ENCODE measurements at places on chromosomes 16 and 17.

GRCh38 chr17:48985436-48986245 is 11.5 kb upstream of the IGF2BP1 start:
- DNase-seq: no peak

DNA sequence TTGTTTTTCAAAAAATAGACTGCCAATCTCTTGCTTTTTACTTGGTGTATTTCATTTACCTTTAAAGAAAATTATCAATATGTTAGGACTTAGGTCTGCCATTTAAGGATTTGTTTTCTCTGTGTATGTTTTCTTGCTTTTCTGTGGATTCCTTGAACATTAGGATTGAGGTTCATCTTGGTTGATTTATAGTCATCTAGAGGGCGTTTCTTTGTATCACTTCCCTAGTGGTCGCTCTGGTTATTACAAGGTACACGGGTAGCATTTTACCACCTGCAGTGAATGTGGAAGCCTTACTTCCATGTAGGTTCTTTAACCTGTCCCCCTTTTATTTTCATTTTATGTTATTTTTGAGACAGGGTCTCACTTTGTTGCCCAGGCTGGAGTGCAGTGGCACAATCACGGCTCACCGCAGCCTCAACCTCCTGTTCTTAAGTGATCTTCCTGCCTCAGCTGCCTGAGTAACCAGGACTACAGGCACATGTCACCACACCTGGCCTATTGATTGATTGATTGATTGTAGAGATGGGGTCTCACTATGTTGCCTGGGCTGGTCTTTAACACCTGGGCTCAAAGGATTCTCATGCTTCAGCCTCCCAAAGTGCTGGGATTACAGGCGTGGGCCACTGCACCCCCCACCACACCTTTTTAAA is 35.2 kb upstream of the CBX4 start:
- DNase-seq: peak; percentile 21

- no peak for DNase-seq
These were observed 30.3 kb downstream of the PIK3R5 start for GRCh38 chr17:8935191-8935590.

DNA sequence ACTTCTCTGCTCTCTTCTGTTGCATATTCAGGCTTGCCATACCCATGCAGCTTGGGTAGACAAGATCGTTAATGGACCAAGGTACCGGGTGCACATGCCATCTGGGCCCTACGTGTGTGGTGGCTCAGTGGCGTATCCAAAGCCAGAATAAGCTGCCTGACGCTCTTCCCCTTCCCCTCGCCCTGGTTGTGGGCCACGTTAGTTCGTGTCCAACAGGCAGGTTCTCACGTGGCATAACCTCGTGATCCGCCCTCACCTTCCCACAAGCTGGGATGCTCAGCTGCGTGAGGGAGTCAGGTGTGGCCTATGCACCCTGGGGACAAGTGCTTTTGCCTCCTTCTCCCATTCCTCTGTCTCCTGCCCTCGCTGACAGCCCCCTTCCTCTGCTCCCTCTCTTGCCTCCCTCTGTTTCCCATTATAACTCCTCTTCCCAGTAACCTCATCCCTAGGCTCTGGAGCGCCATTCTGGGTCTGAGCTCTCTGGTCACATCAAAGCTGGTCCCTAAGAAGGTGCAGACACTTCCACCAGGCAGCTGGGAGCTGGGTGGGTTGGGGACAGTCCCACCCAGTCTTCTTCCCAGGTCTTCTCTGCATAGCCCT is 77.6 kb downstream of the PLD6 start:
- DNase-seq: no peak

DNA sequence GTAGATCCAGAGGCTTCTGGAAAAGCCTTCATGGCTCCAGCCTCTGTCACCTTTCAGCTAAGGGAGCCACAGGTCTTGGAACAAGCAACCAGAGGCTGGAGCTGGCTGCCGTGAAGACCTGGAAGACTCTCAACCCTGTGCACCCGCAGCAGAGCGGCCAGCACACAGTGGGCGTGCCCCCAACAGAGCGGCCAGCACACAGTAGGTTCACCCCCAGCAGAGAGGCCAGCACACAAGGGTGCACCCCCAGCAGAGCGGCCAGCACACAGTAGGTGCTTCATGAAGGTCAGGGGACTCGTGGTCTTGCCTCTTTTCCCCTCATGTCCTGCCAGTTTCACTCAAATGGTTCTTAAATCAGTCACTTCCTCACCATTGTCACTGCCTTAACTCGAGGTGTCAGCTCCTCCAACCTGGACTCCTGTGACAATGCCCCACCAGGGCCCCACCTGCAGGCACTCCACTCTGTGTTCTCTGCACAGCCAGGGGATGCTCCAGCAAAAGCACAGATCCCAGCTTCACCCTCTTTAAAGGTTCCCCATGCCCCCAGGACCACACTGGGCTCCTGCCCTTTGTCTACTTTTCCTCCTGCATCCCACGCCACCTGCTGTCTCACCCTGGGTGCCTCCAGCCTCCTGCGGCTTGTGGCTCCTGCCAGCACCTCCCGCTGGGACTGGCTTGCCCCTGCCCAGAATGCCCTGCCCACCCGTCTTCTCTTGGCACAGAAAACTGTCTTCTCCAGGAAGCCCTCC is 42.4 kb upstream of the DOC2B start:
- no peak for DNase-seq

GRCh38 chr17:55314784-55315491 is 50.2 kb downstream of the HLF start:
- DNase-seq: no peak

GRCh38 chr16:27962197-27962596 is 101.3 kb downstream of the GSG1L start:
- DNase-seq: no peak

DNA sequence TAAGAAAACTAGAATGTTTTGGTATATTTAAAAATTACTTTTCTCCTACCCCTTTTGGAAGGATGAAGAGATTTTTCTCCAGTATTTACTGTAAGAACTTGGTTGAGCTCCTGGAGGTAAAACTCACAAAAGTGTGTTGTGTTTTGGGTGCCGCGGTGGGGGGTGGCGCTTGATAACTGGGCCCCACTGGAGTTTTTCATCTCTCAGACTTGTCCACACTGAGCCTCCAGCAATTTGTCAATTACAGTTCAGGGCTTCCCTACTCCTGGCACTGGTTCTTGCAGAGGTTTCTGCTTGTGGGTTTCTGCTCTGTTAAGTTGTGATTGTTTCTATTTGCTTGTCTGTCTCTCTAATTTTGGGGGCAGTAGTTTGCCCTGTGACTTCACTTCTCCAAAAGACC is 40.0 kb downstream of the WIPI1 start:
- DNase-seq: no peak

DNA sequence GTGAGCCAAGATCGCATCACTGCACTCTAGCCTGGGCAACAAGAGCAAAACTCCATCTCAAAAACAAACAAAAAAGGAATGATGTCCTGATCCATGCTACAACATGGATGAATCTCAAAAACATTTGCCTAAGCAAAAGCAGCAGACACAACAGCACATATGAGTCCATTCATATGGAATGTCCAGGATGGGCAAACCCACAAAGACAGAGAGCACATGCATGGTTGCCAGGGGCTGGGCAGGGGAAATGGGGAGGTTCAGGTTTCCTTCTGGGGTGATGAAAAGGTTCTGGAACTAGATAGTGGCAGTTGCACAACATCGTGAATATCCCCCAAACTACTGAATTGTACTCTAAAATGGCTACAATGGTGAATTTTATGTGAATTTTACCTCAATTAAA is 35.3 kb upstream of the RAI1 start:
- no peak for DNase-seq

DNA sequence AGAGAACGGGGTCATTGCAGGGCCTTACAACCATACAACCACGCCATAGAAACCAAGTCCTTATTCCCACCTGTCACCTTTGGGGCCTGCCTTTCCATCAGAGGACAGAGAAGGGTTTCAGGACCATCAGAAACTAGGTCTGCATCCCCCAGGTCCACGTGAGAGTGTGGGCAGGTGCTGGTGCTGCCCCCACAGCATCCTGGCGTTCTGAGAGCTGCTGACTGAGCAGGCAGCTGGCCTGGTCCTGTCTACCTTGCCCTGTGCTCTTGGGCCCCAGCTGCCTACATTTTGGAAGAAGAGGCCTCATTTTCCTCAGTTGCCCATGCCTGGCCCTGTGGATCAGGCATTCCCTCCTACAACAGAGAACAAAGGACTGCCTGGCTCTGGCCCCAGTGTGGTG is 21.6 kb downstream of the ZNF276 start:
- DNase-seq: no peak

DNA sequence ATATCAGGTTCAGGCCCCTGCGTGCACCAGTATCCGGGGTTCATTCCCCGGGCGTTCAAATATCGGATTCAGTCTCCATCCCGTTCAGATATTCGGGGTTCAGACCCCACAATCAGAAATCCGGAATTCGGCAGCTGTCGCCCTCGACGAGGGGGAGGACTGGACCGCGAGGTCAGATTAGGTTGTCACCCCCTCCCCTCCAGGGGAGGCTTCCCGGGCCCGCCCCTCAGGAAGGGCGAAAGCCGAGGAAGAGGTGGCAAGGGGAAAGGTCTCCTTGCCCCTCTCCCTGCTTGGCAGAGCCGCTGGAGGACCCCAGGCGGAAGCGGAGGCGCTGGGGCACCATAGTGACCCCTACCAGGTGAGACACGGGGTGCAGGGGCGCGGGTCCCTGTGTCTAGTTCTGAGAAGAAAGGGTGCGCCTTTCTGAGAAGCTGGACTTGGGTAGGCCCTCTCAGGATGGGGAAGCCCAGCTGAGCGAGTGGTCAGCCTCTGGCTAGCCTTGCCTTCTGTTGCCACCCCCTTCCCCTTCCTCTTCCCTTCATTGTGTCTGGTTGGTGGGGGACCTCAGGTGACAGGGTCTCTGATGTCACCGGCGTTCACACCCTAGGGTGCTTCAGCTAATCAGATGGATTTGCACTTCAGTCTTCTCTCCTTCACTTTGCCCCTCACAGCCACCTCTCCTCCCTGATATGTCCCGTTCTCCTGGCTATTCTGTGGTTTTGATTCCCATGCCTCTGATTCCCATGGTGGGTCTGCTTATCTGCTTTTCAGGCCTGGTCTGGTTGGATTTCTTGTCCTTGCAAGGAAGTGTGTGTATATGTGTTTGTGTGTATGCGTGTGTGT is 844 bp downstream of the TAOK2 start:
- DNase-seq: no peak

DNA sequence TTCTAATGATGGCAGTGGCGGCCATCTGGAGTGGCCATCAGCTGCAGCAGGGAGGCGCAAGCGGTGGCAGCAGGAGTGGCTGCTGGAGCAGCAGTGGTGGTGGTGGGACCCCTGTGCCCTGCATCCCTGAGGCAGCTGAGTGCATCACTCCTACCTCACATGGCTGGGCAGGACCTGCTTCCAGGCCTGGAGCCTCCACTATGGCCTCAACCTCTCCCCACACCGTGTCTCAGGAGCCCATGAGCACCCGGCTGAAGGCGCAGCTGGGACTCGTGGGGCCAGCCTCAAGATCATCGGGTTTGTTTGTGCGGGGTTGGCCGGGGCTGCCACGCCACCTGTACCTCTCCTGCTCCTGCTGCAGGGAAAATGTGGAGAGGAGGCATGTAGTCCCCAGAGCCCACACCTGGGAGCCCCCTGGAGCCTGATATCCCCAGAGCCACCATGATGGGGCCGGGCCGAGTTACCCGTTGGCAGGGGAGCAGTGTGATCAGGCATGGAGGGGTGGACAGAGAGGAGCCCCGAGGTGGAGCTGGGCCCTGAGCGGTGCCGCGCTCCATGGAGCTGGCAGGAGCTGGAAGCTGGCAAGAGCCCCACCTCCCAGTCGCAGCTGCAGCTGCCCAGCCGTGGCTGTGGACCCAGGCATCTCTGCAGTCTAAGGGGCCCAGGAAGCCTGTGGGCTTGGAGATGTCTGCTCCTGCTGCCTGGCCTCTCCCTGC is 16.7 kb downstream of the RHOT1 start:
- DNase-seq: no peak

GRCh38 chr16:74698222-74698621 is 2.4 kb downstream of the MLKL start:
- no peak for DNase-seq

DNA sequence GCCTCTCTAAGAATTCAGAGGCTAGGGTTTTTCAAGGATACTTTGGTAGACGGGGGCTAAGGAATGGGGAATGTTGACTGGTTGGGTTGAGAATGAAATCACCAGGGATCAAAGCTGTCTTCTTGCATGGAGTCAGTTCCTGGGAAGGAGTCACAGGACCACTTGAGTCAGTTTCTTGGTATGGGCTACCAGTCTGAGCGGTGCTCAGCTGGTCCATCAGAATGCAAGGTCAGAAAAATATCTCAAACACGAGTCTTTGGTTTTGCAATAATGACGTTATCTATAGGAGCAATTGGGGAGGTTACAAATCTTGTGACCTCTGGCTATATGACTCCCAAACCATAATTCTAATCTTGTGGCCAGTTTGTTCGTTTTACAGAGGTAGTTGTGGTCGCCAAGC is 18.4 kb downstream of the CHD9NB start:
- no peak for DNase-seq

DNA sequence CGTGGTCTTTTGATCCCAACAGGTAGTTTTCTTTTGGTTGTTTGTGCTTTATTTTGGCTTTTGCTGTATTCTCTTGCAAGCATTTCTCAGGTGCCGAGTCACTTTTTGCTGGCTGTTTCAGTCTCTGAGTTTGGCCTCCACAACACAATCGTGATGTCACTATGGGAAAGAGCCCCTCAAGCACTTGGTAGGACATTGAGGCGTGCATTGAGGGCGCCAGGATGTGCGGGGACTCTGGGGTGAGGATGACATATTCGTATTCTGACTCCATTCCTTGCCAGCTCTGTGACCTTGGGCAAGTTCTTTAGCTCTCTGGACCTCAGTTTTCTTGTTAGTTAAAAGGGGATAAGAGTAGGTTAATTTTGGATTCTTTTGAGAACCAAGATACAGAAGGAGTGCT is 13.0 kb downstream of the KSR1 start:
- DNase-seq: no peak

DNA sequence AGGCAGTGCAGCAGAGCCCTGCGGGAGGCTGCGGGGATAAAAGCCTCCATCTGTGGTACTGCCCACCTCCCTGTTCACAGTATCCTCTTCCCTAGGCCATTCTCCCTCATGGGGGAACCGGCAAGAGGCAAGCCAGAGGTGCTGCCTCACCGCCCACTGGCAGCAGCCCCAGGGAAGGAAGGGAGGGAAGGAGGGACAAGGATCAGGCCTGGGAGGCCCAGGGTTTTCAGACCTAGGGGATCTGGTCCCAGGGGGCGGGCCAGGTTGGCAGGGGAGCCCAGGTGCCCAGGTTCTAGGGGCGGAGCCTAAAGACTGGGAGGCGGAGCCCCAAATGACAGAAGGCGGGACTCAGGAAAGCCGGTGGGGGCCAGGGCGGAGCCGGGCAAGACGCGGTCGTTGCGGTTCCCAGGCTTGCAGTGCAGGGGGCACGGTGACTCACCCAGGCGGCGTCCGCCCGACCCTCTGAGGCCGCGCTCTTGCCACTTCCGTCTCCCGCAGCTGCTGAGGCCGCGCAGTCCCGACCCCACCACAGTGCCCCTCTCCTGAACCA is 3.0 kb upstream of the MTMR4 start:
- no peak for DNase-seq

DNA sequence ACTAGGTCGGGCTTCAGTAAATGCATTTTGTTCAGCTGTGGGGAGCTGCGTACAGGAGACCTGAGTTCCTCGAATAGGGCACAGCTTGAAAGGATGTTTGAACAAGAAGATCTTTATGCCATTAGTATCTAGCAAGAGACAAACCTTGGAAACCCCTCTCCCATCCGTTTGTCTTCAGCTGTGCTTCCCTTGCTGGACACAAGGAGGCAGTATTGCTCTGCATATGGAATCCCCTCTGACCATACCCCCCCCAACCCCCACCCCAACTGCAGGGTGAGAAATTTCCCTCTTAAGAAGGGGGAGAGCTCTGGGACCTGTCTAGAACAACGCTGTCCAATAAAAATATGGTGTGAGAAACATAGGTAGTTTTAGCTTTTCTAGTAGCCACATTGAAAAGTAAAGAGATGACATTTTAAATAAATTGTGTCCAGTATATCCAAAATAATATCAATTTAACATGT is 1.6 kb downstream of the MRM1 start:
- DNase-seq: peak; percentile 50

- no peak for DNase-seq
These were observed 2.4 kb upstream of the ITGAL start for GRCh38 chr16:30470170-30470512.

Measured in cerebellum (tissue), 4 donors.